ENCODE measurements at places on chromosomes 16 and 17. TPM values are rescaled to one million over a fixed set of nuclear protein-coding genes. Genes with fewer than 3 reads are reported as not detected.
A peak's percentile ranks its signal among the peaks of the same experiment; 100 is the strongest.

DNA sequence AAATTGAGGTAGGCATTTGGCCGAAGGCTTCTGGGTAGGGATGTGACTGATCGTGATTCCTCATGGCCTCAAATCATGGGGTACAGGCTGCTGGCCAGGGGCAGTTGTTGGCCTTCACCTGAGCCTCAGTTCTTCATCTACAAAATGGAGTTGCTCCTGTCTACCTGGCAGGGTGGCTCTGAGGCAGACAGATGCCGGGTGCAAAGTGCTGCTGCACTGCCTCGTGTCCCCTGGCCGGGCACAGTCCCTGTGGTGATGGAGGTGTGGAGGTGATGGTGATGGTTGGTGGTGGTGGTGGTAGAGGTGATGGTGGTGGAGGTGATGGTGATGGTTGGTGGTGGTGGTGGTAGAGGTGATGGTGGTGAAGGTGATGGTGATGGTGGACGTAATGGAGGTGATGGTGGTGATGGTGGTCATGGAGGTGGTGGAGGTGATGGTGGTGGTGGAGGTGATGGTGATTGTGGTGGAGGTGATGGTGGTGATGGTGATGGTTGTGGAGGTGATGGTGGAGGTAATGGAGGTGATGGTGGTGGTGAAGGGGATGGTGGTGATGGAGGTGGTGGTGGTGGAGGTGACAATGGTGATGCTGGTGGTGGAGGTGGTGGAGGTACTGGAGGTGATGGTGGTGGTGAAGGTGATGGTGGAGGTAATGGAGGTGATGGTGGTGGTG, 52.6 kb downstream of the RNF213 start:
- DNase-seq: peak; percentile 22

DNA sequence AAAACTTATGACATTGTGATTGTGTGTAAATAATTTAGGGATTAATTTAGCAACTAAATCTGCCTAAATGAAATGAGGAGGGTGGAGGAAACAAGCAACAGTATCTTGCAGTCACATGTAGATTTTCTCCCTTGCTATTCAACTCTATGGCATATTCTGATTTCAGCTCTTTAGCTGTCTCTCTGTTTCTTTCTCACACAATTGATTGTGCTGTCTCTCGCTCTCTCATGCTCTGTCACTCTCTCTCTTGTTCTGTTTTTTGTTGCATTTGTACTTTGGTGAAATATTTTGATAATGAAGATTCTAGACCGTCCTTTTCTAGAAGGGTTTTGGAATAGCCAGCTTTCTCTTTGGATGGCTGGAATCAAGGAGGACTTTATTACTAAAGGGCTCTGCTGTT, 70.6 kb downstream of the BCAS3 start:
- DNase-seq: no peak

DNA sequence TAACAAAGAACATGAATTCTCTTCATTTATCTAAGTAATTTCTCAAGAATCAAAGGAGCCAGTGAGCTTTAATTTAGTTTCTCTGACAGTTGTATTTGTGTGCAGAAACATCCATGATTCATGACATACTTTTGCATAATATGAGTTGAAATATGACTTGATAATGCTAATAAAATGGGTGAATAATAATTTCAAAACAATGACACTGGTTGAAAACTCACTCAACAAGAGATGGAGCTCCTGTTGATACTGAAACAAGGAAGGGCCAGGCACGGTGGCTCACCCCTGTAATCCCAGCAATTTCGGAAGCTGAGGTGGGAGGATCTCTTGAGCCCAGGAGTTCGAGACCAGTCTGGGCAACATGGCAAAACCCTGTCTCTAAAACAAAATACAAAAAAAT, 147.0 kb downstream of the MAP2K6 start:
- no peak for DNase-seq

DNA sequence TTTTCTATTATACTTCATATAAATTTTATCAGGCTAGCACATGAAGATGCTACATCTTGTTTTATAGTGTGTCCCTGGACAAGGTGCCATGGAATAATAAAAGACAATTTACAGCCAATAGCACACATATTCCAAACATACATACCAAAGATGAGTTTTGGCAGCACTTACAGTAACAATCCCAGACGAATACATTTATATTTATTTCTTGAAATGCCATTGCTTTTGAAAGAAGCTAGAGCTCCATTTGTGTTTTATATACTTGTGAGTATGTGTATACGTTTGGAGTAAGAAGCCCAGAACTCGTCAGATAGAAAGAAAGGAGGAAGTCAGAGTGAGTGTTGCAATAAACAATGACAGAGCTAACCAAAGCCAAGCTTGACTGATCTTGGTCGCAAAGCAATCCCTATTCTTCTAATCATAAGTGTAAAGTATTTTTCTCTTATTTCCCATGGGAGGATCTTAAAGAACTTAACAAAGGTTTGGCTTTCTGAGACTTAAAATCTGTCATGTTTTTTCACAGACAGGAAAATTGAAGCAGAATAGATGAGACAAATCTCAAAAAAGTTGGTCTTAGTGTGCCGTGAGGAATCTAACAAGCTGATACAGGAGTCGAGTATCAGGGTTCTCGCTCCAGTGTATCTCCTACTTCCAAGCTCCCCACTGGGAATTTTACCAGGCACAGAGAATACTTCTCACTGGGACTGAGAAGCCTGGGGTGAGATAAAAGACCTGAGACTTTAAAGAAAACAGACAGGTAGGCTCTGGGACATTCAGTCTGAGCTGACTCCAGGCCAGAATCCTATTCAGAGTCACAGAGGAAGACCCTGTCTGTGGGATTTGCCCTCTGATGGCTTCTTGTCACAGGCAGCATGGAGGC, 175.4 kb downstream of the AATF start:
- DNase-seq: no peak

- DNase-seq: no peak
Measured at GRCh38 chr17:71392715-71393567, 727.9 kb upstream of the SOX9 start.

Gene HSD11B2
- 0.53 TPM for total RNA-seq

Gene PRSS27
- 2.1 TPM for total RNA-seq

Gene CD300A
- total RNA-seq: 13.0 TPM

DNA sequence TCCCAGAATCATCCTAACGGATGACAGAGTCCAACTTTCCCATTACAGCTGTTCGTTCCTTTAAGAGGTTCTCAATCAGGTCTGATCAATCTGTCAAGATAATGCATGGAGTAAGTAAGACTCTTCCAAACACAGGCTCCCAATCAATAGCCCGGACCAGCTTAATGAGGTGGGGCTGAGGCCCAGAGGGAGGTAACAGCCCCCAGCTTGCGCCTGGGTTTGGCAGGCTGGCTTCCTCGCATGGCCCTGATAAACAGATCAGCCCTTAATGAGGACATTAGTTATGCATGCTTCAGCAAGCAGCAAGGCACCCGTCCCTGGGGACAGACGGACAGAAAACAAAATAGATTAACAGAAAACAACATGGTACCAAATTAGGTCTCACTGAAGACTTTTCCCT, 145.7 kb downstream of the ZFHX3 start:
- DNase-seq: no peak

- DNase-seq: no peak
Measured at GRCh38 chr17:81373536-81374160, 21.6 kb upstream of the BAHCC1 start.

Gene ZMYND15
- 3.3 TPM for total RNA-seq

Gene SMARCE1
- total RNA-seq: 115 TPM

Gene RPGRIP1L
- total RNA-seq: 9.4 TPM

DNA sequence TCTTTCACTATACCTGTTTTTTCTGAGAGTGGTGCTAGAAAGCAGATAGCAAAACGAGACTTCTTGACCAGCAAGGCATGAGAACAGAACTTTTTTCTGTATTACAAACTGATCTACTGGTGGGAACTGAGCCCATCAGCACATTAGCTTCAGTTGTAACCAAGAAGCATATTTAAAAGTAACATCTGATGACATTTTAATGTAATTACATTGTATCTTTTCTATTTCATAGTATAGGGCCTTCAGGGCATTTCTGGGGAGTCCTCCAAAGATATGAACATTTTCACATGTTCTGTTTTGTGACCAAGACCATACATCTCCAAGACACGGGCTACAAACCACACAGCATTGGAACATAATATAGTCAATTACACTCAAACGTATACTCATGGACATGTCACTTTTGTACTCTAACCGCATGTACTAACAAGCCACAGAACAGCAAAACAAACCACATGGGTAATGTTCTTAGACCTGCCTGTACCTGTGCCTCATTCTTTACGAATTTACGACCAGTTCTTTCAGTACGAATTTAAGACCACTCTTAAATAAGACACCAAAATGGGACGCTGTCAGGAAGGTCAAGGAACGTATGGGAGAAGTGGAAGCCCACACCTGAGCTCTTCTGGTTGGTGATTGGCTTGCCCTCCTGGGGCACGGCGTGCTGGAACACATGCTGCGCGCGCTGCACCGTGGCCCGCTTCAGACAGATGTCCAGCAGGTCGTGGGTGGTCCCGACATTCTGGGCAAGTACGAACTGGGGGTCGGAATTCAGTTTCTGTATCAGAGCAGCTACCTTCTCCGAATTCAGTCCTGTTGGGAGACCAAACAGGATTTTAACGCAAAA, 825 bp downstream of the BLMH start:
- no peak for DNase-seq

Gene TTYH2
- 46.7 TPM for total RNA-seq

Gene CEP112
- total RNA-seq: 64.9 TPM

Gene DHRS11
- total RNA-seq: 5.4 TPM

DNA sequence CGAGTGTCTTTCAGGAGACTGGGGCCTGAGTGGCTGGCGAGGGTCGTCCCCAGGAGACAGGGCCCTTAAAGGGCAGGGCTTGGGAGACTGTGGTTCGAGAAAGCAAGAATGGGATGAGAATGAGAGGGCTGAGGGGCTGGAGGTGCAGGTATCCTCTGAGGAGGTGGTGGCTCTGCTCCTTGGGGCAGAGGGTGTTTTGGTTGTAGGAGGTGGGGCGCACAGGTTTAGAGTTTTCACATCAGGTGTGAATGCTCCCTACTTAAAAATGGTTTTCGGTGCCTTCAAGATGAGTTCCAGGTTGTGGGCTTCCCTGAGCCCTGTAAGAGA, 430 bp downstream of the BCAS3 start:
- no peak for DNase-seq
